ENCODE measurements at places on chromosomes 5 and 9.

DNA sequence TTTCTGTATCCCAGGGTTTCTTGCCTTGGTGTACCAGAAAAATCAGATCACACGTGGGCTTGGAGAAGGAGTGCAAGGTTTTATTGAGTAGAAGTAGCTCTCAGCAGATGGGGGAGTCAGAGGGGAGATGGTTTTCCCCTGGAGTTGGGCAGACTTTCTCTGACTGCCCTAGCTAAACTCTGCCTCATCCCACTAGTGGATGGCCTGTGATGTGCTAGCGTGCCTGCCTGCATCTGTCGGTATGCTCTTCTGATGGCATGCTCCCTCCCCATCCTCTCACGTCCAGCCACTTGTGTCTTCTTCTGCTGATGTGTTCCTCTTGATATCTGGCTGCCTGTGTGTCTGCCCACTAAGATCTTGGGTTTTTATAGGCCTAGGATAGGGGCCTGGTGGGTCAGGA, 616.1 kb upstream of the RGMB start:
- DNase-seq, result no peak

GRCh38 chr5:177539411-177539810, 15.0 kb downstream of the FAM193B start:
- peak; percentile 89 for DNase-seq

GRCh38 chr5:165187815-165188214, 1682.4 kb downstream of the MAT2B start:
- no peak for DNase-seq

GRCh38 chr5:77719666-77720363, 56.3 kb downstream of the TBCA start:
- no peak for DNase-seq

DNA sequence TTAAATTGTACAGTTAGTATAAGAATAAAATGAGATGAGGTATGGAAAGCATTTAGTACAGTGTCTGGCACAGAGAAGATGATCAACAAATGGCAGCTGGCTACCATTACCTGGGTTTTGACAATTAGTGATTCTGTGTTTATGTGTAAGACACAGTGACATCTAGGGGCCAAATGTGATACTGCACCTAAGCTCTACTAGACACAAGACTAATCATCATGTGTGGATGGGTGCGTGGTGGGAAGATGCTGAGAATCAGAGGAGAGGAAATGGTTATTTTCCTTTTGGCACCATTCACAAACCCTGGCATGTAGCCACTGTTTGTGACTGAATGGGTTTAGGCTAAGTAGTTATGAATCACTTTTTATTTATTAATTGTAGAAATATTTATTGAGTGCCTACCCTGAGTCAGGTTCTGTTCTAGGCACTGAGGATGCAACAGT, 109.8 kb upstream of the TBC1D2 start:
- no peak for DNase-seq

DNA sequence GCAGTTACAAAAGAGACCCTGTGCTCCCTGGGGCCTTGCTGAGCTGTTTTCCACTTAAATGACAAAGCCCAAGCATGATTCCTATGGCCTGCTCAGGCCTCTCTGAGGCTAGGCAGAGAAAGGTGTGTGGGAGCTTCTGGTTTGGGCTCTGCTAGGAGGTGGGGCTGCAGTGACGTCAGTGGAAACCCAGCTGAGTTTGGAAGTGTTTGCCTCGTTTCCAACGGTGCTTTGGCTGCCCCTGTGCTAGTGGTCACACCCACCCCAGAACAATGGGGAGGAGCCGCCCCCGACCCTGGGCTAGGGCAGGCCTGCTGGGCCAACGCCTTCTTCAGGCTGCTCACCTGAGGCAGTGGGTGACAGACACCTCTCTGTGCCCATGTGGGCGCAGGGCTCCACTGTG, 10.4 kb downstream of the ANGPTL2 start:
- DNase-seq, result no peak

GRCh38 chr5:136811551-136811950, 446.2 kb upstream of the TRPC7 start:
- peak; percentile 80 for DNase-seq

DNA sequence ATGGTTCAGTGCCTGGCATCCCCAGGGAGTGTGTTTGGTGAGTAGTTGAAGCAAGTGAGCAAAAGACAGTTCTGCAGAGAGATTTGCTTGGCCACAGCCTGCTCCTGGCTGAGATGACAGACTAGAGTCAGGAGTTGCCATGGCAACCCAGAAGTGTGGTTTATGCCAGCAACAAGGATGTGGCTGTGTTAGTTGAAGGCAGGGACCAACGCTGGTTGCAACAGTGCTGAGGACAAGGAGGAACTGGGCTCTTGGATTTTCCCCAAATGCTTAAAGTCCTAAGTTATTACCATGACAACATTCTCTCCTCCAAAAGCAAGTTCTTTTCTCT, 2.7 kb downstream of the NXNL2 start:
- DNase-seq, result peak; percentile 78

- DNase-seq, result no peak
These were observed 396.1 kb downstream of the GADD45G start for GRCh38 chr9:90000925-90001324.

- DNase-seq, result peak; percentile 17
These were observed 313.6 kb downstream of the KCTD16 start for GRCh38 chr5:144484124-144484897.

- no peak for DNase-seq
These were observed 84.8 kb downstream of the CFAP77 start for GRCh38 chr9:132494857-132495256.

DNA sequence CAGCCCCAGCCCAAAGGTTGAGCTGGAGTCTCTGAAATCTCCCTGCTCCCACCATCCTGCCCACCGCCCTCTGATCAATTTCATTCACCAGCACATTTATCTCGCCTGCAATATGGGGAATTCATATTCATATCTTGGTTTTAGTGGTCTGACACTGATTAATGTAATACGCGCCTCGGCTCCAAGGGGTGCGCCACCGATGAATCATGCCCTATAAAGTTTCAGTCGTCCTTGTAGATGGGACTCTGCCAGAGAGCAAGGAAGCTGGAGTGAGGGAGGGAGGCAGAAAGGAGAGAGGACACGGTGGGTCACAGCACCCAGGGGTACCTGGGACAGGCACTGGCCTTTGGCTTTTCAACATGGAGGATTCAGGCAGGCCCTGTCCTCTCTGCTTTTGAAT, 8.9 kb downstream of the IRX1 start:
- DNase-seq, result no peak

DNA sequence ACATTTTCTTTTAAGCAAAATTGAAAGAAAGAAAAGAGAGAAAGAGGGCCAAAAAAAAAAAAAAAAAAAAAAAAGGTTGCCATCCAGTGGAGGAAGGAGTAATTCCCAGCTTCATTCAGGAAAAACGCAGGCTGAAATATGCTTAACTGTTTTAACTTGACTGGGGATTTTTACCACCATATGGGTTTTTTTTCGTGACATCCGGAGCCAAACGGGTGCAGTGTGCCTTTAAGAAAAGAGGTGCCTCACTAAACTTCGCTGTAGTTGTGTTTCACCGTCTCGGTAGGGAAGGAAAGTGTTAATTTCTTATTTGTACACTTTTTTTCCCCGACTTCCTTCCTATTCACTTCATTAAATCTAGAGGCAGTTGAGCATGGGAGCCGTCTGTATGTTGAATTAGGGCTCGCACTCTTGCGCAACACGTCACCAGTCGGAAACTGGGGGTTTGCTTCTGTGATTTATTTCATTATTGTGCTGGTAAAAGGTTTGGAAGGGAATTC, 143.0 kb downstream of the SMARCA2 start:
- DNase-seq, result peak; percentile 48

- DNase-seq, result no peak
These were observed 51.2 kb downstream of the NDST1 start for GRCh38 chr5:150559088-150559487.

DNA sequence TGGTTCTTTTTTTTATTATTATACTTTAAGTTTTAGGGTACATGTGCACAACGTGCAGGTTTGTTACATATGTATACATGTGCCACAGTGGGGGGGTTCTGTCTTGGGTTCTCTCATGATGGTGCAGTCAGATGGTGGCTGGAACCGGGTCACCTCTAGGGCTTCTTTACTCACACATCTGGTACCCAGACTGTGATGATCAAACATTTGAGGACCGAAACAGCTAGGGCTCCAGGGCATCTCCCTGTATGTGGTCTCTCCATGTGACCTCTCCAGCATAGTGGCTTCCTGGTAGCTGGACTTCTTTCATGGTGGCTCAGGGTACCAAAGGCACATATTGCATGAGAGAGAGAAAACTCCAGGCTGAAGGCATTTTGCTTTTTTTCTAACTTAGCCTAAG, 9.8 kb upstream of the CRHBP start:
- no peak for DNase-seq

- DNase-seq, result no peak
These were observed 99.1 kb downstream of the PTTG1 start for GRCh38 chr5:160520609-160521391.

DNA sequence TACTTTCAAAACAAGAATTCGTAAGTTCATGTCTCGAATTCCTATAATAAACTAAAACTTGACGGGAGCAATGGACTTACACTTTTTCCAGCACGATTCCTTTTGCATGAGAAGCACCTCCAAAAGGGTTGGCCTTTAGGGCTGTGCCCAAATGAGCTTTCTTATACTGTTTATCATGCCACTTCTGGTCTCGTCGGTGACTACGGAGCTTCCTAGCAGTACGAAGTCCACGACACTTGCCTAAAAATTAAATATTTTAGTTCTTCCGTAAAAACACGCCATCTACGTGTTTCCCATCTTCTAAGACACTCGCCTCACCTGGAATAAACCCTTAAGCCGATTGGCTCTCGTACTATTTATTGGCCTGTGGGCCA, 554 bp downstream of the RPS23 start:
- DNase-seq, result no peak

- no peak for DNase-seq
These were observed 571.0 kb downstream of the PTPRD start for GRCh38 chr9:10041726-10042229.

- no peak for DNase-seq
These were observed 112.4 kb upstream of the CTSL start for GRCh38 chr9:87613265-87614111.

GRCh38 chr5:173338380-173339015, 10.3 kb upstream of the STC2 start:
- DNase-seq, result no peak

DNA sequence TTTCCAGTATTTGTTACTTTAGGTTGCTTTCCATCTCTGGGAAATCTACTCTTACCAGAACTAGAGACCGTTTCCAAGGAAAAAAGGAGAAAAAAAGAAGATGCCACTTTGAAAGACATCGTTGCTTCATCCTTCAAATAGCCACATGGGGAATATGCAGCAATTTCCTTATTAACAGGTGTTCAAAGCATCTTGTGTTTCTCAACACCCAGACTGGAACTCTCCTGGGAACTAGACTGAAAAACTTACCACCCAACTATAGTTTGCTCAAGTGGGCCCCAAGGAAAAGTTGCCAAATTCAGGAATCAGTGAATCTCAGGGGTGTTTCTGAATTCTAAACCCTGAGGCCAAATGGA, 80.0 kb upstream of the JAK2 start:
- DNase-seq, result no peak

GRCh38 chr5:6256901-6257300, 121.4 kb downstream of the MED10 start:
- no peak for DNase-seq

GRCh38 chr5:5572010-5572865, 149.8 kb downstream of the ICE1 start:
- DNase-seq, result peak; percentile 26

DNA sequence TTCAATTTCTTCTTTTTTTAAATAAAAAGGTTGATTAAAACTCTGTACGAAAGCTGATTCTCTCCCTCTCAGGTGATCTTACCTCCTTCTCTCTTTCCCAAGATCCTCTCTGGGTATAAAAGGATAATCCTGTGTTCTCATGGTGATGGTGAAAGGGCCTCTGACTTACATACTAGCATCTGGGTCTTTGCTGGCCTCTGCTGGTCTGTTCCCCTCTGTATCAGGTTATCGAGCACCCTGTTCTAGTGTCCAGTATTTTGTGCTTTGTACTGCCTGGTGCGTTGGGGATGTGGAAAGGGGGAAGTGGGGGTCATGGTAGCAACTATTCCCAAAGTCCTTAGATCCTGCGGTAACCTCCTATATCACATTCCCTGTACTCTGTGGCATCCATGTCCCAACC, 328.9 kb downstream of the NR2F1-AS1 start:
- DNase-seq, result no peak

- DNase-seq, result no peak
These were observed 29.8 kb downstream of the MED27 start for GRCh38 chr9:132049900-132050299.

- no peak for DNase-seq
These were observed 9.1 kb downstream of the ENHO start for GRCh38 chr9:34513567-34514214.

DNA sequence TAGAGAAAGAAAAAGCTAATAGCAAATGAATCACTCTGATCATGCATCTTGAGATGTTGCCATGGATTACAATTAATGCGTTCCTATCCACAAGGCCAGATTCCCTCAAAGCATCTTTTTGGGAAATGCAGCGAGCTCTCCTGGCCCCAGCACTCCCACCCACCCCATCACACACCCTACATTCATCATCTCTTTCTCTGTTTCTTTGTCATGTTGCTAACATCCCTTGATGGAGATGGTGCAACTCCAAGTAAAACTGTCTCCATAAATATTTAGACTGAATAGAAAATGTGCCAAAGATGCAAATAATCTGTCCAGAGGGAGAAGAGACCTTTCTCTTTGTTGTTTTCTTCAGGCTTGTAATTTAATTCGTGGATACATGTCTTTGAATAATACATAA, 30.8 kb upstream of the TNC start:
- no peak for DNase-seq

GRCh38 chr9:104795857-104796256, 31.9 kb downstream of the NIPSNAP3B start:
- no peak for DNase-seq

All from GM03348 (cell line).